Activated CD4-positive, alpha-beta T cell treated with anti-CD3 and anti-CD28 coated beads, Interleukin-2, amount 50 U/mL, for 4 hours (primary cell): ENCODE measurements at places on chromosomes 12 and 14.

- no peak for DNase-seq
These were observed 37.4 kb downstream of the DAD1 start for GRCh38 chr14:22551605-22551997.

GRCh38 chr14:24430143-24430681, 458 bp downstream of the KHNYN start:
- peak; percentile 28 for DNase-seq

- no peak for DNase-seq
These were observed 492.1 kb upstream of the TMEM132C start for GRCh38 chr12:127774828-127775227.

- DNase-seq: no peak
These were observed 420.2 kb downstream of the SLC6A15 start for GRCh38 chr12:84492351-84492883.

DNA sequence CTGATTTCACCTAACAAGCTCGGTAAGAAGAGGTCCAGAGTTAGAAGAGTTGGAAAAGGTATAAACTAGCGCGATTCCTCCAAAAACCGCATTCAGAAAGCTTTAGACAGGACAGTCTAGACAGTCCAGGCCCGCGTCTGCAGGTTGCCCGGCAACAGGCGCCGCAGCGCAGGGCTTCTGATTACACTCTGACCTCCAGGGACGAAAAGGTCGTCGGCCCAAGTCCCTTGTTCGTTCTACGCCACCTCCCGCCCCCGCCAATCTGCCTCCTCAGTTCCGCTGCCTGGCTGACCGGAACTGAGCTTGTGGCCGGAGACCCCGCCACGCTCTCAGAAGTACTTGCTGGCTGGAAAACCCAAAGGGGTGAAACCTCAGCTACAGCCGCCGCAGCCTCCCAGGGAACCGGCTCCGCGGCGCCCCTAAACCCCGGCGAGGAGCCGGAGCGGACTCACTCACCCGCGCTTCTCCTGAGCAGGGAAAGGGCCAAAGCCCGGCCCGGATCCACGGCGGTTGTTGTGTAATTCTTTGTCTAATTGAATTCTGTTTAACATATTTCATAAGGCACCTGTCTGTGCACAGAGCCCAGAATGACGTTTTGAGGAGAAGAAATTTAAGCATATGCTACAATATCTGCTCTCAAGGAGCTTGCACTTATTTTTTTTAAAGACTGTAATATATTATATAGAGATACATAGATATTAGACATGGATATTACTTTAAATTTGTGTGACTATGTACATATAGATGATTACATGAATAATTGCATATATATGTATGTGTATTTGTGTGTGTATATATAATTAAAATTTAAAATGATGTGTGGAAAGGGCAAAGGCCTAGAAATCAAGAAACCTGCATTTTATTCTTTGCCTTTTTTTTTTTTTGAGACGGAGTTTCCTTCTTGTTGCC, at the start of gene CAPS2:
Gene CAPS2 (minus strand): TSS at position 407 of the 909 bp plus-strand sequence. CDS start 3,826 bp downstream, outside the sequence.
- peak; percentile 43 for DNase-seq

DNA sequence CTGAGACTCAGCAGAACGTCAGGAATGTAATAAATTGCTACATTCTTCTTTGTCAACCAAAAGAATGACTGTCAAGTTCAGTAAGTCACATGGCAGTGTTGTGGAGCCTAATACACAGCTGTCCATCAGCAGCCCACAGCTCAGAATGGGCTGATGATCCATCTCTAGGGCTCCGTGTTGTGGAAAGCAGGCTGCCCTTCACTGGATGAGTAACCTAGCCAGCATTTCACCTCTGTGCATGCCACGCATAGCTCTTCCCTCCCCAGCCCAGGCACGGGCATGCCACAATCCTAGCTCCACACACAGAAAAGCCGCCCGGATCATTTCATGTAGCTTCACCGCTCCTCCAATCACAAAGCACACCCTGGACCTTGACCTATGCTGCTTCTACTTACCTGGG, 878.0 kb upstream of the TMEM132C start:
- no peak for DNase-seq

- no peak for DNase-seq
These were observed 18.9 kb upstream of the COCH start for GRCh38 chr14:30855345-30856037.

DNA sequence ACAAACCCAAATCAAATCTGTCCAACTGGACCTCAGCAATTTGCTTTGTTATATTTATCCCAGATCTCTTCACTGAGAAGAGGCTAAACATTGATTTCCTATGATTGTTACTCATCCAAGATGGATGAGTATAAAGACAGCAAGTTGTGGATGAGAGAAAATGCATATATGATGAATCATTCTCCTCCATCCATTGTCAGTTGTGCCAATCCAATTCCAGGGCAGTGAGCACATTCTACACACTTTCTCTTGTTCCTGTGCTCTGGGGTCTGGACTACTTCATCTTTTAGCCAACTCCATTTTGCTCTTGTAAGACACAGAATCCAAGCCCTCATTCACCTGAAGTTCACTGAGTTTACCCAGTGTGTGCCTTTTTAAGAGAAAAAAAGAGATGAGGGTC, 105.7 kb downstream of the GCH1 start:
- no peak for DNase-seq

DNA sequence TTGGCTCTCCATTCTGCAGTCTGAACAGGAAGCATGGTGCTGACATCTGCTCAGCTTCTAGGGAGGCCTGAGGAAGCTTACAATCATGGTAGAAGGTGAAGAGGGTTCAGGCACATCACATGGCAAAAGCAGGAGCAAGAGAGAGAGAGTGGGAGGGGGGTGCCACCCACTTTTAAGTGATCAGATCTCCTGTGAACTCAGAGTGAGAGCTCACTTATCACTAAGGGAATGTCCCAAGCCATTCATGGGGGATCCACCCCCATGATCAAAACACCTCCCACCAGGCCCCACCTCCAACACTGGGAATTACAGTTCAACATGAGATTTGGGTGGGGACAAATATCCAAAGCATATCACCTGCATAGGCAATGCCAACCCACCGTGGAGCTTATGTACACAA, 9.8 kb upstream of the GNG2 start:
- DNase-seq: no peak

DNA sequence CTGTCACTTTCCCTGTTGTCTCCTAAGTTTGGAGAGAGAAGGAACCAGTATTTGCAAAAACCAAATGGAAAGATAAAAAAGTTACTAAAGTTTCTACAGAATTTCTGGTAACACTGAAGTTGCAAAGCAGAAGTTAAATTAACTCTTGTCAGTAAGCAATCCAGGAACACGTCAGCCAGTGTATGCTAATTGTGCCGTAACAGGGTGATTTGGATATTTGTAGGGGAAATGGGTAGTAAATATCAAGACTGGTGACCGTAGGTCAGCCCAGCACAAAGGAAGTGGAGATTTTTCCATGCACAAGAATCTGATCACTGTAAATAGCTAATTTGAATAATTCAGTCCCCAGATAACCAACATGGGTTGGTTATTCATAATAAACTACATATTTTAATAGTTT, 2.3 kb downstream of the CDKN1B start:
- DNase-seq: no peak

DNA sequence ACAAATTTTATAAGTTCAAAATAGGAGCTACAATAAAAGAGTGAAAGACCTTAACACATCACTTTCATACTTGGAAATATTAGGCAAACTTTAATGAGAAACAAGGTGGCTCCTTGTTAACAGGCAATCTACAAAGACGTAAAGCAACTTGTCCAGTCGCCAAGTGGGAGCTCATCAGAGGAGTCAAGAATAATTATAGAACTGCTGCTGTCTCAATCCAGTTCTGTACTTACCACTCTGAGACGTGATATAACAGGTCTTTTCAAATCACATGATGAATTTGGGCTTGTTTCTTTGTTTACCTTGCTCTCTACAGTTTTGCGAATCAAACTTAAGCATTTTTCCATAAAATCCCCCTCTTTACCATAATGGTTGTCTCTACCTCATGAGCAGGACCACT, 3.6 kb downstream of the YBX3 start:
- DNase-seq: no peak

DNA sequence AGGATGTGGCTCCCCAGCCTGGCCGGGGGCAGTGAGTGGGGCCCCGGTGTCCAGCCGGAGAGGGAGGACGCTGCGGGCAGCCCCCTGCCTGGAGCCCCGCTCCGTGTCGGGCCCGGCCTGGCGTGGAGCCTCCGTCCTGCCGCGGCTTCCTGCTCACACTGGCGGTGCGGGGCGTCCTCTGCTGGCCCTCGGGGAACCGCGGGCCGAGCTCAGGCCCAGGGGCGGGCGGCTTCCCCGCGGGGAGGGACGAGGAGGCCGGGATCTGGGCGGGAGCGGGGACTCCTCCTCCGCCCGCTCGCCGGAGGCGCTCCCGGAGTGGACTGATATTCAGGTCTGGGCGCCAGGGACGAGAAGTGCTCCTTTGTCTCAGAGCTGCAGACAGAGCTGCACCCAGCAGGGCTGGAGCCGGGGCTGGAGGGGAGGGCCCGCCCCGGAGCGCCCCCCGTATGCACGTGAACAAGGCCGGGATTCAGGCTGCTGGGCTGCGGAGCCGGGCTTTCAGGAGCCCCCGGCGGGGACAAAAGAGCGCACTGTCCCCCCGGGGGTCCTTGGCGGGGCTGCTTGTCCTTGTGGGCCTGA, 2.2 kb downstream of the MMP17 start:
- no peak for DNase-seq

DNA sequence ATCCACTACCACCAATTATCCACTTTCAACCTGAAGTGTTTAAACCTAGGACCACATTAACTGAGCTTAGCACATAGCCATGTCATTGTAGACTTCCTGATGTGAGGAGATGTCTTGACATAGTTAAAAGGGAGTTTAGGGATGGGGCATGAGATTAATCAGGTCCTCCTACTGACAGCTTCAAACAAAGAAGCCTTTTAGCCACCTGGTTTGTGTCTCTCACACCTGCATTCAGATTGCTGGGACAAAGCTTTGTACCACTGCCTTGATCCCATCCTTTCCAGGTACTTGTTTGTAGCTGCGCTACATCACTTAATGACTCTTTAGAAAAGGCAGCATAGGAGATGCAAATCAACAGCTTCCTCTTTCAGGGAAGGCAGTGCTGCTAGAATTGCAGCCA, 340.7 kb upstream of the DDHD1 start:
- no peak for DNase-seq

- no peak for DNase-seq
These were observed 127.1 kb upstream of the CNTN1 start for GRCh38 chr12:40565029-40565633.

GRCh38 chr12:64064706-64065105, 157.4 kb downstream of the KICS2 start:
- no peak for DNase-seq

DNA sequence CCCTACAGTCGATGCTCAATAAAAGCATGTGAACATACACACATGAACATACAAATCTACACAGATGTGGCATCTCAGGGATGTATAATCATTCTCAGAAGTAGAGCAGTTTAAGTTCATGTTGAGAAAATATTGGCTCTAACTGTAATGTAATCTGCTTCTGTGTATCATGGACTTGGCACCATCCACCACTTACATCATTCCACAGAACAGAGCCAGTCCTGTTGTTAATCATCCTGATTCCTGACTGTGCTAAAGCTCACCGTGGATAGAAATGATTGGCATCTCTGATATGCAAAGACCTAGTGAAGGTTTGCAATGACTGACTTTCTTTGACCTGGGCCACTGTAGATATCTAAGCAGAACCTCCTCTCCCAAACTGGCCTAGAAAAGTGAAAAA, 1141.3 kb downstream of the BCL11B start:
- DNase-seq: no peak

GRCh38 chr14:81723956-81724355, 190.3 kb upstream of the SEL1L start:
- no peak for DNase-seq

DNA sequence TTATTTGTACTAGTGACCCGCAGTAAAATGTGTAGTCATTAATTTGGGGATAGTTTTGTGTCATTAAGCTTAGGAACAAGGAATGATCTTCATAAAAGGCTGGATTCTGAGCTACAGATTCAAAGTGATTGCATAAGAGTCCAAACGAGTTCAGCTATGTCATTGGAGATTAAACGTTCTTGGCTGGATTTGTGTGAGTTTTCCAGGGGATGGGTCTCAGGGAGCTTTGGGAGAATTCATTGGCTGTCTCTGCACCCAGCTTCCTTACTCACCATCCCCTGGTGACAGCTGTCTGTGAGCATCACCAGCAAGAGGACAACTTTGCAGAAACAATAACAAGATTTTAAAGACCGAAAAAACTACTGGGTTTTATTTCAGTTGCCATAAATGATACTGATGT, 130.4 kb downstream of the DAAM1 start:
- DNase-seq: no peak

DNA sequence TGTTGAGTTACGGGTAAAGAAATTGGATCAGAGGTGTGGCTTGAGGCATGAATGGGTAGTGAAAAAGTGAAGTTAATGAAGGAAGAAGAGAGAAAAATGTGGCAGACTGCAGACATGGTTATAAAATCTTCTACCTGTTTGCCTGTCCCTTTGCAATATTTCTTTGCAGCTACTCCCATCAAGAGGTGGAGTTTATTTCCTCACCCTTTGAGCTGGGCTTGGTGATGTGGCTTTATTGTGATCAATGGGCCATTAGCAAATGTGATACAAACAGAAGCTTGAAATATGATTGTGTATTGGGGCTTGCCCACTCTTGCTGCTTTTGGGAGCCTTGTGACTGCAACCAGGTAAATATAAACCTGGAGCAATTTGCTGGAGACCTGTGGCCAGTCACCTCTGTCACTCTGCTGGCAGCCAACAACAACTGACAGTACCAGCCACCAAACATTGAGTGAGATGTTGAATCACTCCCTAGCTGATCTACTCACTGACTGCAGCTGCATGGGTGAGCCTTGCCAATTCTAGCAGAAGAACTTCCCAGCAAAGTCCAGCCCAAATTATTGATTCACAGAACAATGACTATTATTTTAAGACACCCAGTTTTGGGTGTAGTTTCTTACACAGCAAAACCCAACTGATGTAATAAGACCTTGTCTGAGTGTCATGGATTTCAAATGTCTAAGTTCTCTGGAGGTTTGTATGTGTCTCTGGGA, 151.0 kb upstream of the ATP2B1 start:
- DNase-seq: no peak

DNA sequence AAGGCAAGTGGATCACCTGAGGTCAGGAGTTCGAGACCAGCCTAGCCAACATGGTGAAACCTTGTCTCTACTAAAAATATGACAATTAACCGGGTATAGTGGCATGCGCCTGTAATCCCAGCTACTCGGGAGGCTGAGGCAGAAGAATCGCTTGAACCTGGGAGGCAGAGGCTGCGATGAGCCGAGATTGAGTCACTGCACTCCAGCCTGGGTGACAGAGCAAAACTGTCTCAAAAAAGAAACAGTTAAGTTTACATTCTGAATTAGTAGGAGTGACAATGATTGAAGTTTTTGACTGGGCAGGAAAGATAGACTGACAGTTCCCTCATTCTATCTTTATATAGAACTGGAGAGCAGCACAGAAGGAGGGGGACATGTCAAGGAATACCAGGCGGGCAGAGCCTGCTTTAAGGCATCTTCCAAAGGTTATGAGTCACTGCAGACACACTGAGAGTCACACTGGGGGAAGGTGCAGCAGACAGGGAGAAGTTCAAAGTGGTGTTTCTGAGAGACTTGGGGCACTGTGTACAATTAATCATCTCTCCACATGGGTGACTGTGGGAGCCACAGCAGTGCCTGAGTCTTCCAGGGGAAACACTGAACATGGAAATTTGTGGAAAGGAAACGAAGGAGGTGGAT, 42.8 kb upstream of the RNASE3 start:
- no peak for DNase-seq
